ENCODE measurements at places on chromosomes 12 and 14.

DNA sequence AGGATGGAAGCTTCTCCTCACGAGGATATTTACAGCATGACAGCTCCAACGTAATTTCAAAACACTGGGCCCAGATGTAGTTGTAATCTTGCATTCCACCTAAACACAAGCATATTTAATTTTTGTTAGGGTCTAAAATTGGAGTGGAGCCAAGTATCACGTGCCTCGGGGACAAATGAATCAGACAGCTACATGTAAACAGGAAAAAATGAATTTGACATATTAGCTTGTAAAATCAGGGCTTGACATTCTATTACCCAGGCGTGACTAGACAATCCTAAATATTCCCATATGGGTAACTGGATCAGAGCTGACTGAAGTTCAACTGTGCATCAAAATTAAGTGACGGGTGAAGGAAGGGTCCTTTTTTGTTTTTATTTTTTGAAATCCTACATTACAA lies 59.0 kb downstream of the MDM2 start:
- no peak for DNase-seq

DNA sequence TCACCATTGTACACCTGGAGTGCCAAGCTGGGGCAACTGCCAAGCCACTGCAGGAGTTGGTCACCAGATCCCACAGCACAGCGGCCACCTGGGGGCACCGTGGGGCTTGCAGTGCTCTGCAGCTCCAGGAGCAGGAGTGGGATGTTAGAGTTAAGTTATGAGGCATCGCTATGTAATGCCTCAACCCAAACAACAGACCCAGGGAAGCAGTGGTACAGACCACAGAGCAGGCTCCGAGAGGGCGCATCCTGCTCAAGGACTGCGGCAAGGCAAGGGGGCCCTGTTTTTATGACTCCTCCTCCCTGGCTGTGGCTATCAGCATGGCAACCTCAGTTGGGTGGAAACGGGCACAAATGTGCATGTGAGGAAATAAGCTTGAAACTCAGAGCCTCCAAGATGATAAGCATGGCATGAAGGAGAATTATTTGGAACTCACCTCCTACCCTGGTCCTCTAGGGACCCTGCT lies 63.1 kb downstream of the ARL6IP4 start:
- DNase-seq, result peak; percentile 47

- no peak for DNase-seq
Observed at GRCh38 chr12:64395739-64396138, 5.2 kb upstream of the C12orf56 start.

GRCh38 chr12:69008520-69008919 lies 75.5 kb upstream of the CPM start:
- no peak for DNase-seq

GRCh38 chr12:125050868-125051267 lies 14.4 kb upstream of the AACS start:
- DNase-seq, result no peak

DNA sequence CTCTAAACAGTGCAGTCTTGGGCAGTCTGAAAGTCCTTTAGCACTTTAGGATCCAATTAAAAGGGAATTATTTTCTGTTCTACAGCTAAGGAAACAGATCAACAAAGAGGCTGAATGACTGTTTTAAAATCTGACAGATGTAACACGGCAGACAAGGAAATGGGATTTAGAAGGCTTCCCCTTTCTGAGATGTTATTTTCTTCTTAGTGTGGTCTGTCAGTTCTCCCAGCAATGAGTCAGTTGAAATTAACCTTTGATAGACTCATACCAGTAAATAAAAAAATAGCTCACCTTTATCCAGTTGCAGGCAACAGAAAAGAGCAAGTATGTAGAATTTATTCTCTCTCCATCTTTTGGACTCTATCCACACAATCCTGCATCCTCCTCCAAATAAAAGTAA lies 98.1 kb downstream of the NEDD1 start:
- no peak for DNase-seq

GRCh38 chr12:118368821-118369220 lies 3.9 kb downstream of the TAOK3 start:
- DNase-seq, result no peak
